ENCODE measurements at places on chromosomes 1 and 21.

- DNase-seq: no peak
Observed at GRCh38 chr1:36790191-36790590, 244.1 kb downstream of the GRIK3 start.

- DNase-seq: no peak
Observed at GRCh38 chr1:9228609-9229008, 6.0 kb upstream of the H6PD start.

GRCh38 chr1:30663596-30664091, 59.7 kb downstream of the MATN1 start:
- no peak for DNase-seq

- no peak for DNase-seq
Observed at GRCh38 chr1:178908358-178908757, 37.5 kb upstream of the ANGPTL1 start.

DNA sequence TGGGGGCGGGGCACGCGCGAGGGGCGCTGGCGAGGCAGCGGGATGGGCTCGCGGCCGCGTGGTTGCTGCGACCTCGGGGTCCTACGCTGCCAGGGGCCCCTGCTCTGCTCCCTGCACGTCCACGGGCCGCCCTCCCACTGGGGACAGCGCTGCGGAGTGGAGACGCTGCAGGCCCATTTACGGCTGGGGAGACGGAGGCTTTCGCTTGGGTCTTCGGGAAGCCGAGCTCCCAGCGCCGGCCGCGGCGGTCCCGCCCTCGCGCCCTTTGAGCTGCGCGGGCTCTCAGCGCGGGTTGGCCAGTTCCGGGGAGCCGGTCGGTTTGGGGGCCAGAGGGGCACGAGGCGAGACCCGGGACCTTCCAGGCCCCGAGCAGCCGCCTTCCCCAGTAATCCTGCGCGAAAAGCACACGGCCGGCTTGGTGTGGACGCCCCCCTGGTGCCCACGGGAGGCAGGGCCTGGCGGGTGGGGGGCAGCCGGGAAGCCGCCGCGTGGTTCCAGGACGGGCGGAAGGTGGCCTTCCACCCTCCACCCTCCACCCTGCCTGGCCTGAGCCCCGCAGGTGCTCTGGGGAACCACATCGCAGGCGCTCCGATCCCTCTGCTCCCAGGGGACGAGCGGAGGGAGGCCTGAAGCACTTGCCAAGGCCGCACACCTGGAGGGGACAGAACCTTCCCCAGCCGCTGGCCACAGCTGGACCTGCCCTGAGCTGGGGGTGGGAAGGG, 570 bp upstream of the PEX10 start:
- DNase-seq: no peak

GRCh38 chr1:24955161-24955560, 25.1 kb upstream of the RUNX3 start:
- DNase-seq: peak; percentile 78

DNA sequence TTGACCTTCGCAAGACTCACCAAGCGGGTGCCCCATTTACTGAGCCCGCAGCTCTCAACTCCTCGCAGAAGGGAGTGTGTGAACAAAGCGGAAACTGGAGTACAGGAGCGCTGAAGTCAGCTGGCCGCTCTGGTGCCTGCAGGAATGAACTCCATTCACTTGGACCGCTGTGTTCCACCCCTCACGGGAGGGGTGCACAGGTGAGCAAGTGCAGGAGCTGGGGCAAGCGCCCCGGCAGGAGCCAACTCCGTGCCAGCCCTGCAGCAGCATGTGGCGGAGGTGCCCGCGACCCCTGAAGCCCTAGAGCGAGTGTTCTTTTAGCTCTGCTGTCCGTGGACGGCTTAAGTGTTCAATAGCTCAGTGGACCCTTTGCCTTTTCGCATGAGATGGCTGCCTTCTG, 471.6 kb upstream of the ADGRL4 start:
- DNase-seq: no peak

DNA sequence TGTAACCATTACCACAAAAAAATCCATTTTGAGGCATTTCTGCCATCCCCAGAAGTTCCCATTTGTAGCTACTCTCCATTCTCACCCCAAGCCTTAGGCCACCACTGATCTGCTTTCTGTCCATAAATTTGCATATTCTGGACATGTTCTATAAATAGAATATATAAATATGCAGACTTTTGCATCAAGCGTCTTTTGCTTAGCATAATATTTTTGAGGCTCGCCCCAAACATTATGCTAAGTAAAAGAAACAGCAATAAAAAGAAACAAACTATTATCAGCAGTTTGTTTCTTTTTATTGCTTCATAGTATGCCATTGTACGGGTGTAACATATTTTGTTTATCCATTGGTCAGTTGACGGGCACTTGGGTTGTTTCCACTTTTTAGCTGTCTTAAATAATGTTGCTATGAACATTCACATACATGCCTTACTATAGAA, 7.9 kb downstream of the TFAP2E start:
- DNase-seq: no peak

DNA sequence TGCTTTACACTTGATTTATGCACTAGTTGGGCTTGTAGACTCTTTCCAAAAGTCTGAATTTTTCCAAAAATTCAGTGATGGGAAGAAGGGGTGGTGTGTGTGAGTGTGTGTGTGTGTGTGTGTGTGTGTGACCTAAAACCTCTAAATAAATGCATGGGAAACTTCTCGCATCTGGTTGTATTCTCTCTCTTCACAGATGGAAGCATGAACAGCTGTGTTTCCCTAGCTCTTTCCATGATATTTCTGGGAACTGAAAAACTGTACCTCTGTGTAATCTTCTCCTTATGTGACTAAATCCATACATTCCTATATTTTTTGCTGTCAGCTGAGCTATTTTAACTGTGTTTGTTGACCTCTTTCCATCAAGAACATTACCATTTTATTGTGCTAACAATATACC, 26.2 kb upstream of the CYYR1 start:
- DNase-seq: no peak

All from CD4-positive, alpha-beta T cell treated with Interleukin-17A for 4 hours (primary cell).